Fibroblast of skin of right quadriceps (primary cell): ENCODE measurements at places on chromosomes 6 and 20.

- peak; percentile 79 for DNase-seq
Measured at GRCh38 chr6:44004625-44005506, 122.4 kb downstream of the MRPL14 start.

DNA sequence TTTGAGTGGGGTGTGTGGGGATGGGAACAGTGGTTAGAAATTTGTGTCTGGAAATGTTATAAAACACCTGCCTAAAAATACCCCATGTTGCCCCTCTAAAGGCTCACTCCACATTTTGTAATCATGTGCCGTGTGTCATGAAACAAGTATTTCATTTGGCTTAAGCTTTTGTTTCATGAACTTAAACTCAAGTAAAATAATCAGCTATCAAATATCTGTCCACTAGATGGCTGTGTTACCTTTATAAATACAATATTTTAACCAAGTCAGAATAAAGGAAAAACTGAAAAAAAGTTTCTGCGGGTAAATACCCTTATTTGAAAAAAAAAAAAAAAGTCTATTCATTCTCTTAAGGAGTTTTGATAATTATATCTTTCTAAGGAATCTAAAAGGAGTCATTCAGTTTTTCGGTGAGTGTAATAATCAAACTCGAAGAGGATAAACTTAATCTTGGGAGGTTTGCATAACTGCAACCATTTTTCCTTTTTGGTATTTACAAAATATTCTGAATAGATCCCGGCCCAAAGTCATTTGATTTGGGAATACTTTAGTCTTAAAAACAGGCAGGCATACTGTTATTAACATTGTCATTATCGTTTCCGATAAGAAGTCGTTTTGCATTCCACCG, 29.9 kb upstream of the MTRF1L start:
- DNase-seq: peak; percentile 60

DNA sequence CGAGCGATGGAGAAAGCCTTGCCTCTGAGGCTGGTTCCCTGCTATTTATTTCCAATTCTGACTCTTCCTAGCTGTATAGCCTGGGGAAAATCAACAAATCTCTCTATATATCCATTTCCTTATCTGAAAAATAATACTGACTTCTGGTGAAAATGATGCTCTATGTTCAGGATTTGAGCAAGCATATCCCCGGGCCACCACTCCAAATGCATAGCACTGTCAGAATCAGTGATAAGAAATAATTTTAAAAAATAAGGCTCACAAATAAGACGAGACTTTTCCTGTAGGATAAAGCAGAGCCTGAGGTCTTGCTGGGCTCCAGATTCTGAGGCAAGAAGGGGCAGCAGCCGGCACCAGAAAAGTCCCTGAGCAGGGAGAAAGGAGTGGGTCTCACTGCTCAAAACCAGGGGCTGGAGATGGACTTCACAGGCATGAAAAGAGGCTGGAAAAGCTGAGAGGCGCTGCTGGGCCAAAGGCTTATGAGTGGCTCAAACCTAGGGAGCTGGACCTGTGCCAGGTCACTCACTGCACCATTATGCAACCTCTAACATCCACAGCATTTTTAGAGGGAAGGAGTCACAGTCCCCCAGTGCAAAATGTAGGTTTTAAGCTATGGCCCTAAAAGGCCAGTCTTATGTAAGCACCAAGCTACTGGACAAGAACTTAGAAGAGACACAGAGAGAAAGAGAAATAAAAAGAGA, 48.1 kb upstream of the SLC17A4 start:
- no peak for DNase-seq

DNA sequence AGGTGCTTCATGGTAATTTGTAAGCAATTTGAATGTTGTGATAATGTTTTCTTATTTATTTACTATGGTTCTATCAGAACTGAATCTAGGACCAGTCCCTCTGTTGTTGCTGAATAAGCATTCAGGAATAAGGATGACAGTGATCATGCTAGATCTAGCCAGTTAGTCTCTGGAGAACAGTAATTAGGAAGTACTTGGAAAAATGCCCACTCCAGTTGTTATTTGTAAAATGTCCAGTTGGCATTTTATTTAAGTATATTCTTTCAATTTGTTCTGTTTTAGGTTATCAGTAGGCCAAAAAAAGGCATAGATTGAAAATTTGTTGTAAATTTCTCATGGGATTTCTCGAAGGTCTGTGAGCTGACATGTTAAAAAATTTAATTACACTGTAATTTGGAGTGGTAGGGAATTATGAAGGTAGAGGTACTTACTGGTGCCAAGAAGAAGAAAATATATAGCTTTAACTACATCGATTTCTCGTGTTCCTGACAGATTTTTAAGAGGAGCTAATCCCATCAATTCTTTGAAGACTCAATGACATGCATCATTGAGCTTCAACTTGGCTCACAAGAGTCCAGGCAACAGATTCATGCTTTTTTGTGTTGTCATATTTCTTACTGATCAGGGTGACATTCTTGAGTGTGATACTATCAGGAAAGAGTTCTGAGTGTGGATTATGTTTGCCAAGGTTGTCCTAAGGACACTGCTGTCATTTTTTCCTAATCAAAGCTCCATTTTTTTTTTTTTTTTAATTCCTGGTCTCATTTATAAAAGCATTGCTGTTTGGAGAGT, 177.3 kb downstream of the CARMIL1 start:
- peak; percentile 3 for DNase-seq
